ENCODE measurements at places on chromosomes 11 and 22. TPM values are rescaled to one million over a fixed set of nuclear protein-coding genes. Genes with fewer than 3 reads are reported as not detected.

CTNND1 gene
- 178 TPM for total RNA-seq

PHLDA2 gene
- 8.1 TPM for total RNA-seq

LRRC56 gene
- total RNA-seq, result 0.30 TPM

CAVIN3 gene
- total RNA-seq, result 135 TPM

HTR3A gene
- total RNA-seq, result not detected

MLC1 gene
- total RNA-seq, result not detected

BTG4 gene
- total RNA-seq, result not detected

MIOX gene
- total RNA-seq, result not detected

TRIM6 gene
- 0.97 TPM for total RNA-seq

APOBEC3F gene
- 5.2 TPM for total RNA-seq

ANAPC15 gene
- total RNA-seq, result 26.6 TPM

PHOX2A gene
- total RNA-seq, result not detected

OR8D1 gene
- not detected for total RNA-seq

SLC43A3 gene
- total RNA-seq, result 75.7 TPM

RIC3 gene
- total RNA-seq, result not detected

OR52I2 gene
- total RNA-seq, result not detected

GNG3 gene
- 0.32 TPM for total RNA-seq

PES1 gene
- 105 TPM for total RNA-seq

ZNF202 gene
- 11.6 TPM for total RNA-seq

OR4X2 gene
- not detected for total RNA-seq

FXYD2 gene
- total RNA-seq, result 0.65 TPM

LRP4 gene
- 0.65 TPM for total RNA-seq

FAM111B gene
- total RNA-seq, result 15.6 TPM

PAX6 gene
- not detected for total RNA-seq

ROBO4 gene
- 132 TPM for total RNA-seq

EXPH5 gene
- total RNA-seq, result under 0.01 TPM

PICALM gene
- total RNA-seq, result 224 TPM

ZDHHC8 gene
- 5.5 TPM for total RNA-seq

TMEM121B gene
- 0.15 TPM for total RNA-seq
